ENCODE measurements at places on chromosomes 4 and X. TPM values are rescaled to one million over a fixed set of nuclear protein-coding genes. Genes with fewer than 3 reads are reported as not detected.

PF4V1 gene
- total RNA-seq, result not detected

DNA sequence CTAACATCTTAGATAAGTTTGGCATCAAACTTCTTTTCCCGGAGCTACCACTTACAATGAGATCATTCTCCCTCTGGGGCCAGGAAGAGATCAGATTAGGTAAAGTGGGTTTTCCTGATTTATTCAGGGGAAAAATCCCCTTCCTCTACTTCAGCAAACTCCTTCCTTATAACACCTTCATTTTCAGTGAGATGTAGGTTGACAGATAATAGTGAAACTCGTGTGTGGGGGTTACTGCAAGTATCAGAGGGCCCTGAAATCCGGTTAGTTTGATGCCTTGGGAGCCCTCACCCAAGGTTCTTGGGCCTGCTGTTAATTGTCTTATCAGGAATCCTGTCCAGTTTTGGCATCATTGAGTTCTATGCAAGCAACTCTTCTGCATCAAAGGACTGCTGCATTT lies 10.8 kb downstream of the FTHL17 start:
- H3K4me1 ChIP-seq, result no peaks in the 10 kb centered on the region
- H3K27ac ChIP-seq, result no peak overlapping the region
- no peak for DNase-seq
- no peak overlapping the region for H3K4me3 ChIP-seq
- no peaks in the 10 kb centered on the region for H3K36me3 ChIP-seq

CXorf51A gene
- total RNA-seq, result not detected

DNA sequence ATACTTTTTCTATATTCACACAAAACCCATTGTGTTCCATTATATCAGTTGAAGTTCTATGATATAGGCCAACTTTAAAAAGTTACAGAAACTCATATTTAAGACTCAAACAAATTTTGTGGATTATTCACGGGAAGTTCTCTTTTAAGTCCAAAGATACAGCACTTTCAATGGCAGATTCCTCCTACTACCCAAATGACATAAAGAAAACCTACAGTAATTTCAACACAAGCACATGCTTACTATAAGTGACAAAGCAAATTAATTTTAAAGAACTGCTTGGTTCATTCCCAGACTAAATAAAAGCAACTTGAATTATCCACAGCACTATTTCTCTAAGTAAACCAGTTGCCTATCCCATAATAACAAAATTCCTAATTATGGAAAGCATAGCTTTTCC lies 4.1 kb downstream of the PPA2 start:
- H3K36me3 ChIP-seq, result peaks cover 57% of the 10 kb centered on the region
- no peaks in the 10 kb centered on the region for H3K27me3 ChIP-seq
- no peak overlapping the region for H3K27ac ChIP-seq
- no peak for DNase-seq
